ENCODE measurements at places on chromosomes 13 and 19. TPM values are rescaled to one million over a fixed set of nuclear protein-coding genes. Genes with fewer than 3 reads are reported as not detected.
A peak's percentile ranks its signal among the peaks of the same experiment; 100 is the strongest.

CEACAM3 gene
- not detected for total RNA-seq

ZNF135 gene
- total RNA-seq = not detected

CEACAM21 gene
- 16.6 TPM for total RNA-seq

FUT1 gene
- 0.27 TPM for total RNA-seq

MISP gene
- not detected for total RNA-seq

CD33 gene
- total RNA-seq = 14.3 TPM

DNA sequence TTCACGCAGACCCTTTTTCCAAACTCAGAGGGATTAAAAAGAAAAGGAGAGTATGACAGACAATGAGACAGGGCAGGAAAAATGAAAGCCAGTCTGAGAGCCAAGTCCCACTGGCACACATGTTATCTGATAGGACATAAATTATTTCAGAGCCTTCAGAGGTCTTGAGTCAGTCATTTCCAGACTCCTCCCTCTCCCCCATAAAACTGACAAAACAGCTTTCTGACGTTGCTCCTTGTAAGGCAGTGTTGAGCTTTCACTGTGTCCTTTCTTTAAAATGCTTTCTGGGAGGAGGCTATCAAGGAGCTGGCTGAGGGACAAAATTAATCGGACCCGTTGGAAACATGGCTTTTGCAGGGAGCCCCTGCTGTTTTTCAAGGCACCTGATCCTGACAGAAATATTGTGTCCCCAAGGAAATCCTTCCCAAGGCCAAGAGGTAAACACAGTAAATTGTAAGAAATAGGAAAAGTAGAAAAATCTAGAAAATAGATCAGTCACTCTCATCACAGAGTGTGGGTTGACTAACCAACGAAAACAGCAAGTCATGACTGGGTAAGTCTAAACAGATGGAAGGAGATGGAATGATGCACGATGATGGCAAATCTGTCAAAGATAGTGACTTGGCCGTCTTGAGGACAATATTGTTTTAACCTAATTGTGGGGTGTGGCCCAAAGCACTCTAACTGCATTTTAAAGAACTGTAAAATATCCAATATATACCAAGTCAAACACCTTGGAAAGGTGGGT, 89.7 kb downstream of the DCT start:
- DNase-seq = no peak
- H3K36me3 ChIP-seq = no peaks in the 10 kb centered on the region
- no peaks in the 10 kb centered on the region for H3K4me1 ChIP-seq
- no peaks in the 10 kb centered on the region for H3K27me3 ChIP-seq
- no peak overlapping the region for H3K4me3 ChIP-seq

GRCh38 chr13:93227280-93227877, 772 bp downstream of the GPC6 start:
- no peak overlapping the region for H3K27ac ChIP-seq
- DNase-seq = no peak
- no peak overlapping the region for H3K4me3 ChIP-seq
- H3K4me1 ChIP-seq = peaks cover 5% of the 10 kb centered on the region

GRCh38 chr19:29495091-29495490, 30.7 kb upstream of the VSTM2B start:
- no peak overlapping the region for H3K4me3 ChIP-seq
- H3K27ac ChIP-seq = no peak overlapping the region
- no peak for DNase-seq
- H3K4me1 ChIP-seq = no peaks in the 10 kb centered on the region

DNA sequence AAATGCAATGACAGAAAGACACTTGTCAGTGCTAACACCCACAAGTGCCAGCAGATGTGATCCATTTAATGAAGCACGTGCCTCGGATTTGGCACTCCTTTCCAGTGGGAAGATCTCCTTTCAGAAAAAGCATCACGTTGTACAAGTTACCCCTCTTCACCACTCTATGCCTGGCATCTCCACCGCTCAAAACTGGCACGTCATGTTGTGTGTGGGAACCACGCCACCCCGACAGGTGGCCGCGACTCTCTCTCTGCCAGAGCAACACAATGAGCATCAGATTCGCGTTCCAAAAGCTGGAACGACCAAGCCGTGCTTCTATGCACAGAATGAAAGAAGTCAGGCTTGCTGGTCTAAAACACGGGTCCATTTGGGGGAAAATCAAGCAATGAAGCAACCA, 24.3 kb downstream of the TMTC4 start:
- no peaks in the 10 kb centered on the region for H3K4me1 ChIP-seq
- no peak for DNase-seq
- H3K27me3 ChIP-seq = no peaks in the 10 kb centered on the region
- peaks cover 28% of the 10 kb centered on the region for H3K36me3 ChIP-seq
- no peak overlapping the region for H3K27ac ChIP-seq

DNA sequence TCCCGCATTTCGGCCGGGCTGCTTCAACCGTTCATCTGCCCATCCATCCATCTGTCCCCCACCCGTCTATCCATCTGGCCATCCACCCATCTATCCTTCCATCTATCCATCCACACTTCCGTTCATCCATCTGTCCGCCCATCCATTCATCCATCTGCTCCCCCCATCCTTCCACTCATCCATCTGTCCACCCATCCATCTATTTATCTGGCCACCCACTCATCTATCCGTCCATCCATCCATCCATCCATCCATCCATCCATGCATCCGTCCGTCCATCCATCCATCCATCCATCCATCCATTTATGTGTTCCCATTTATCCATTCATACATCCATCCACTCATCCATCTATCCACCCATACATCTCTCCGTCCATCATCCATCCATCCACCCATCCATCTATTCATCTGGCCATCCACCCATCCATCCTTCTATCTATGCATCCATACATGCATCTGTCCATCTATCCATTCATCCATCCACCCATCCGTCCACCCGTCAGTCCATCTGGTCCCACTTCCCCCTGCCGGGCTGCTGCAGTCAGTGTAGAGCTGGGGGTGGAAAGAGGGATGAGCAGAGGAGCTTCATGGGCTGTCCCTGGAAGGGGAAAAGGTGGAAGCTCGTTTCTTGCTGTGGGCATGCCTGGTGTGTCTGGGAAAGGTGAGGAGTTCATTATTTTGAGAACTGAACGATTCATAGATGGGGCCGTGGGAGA, 722 bp downstream of the HSD11B1L start:
- H3K27ac ChIP-seq = peak overlapping the region; percentile 59
- peaks cover 17% of the 10 kb centered on the region for H3K4me1 ChIP-seq
- no peak for DNase-seq
- no peaks in the 10 kb centered on the region for H3K27me3 ChIP-seq

GRCh38 chr13:36057041-36057440, 74.1 kb downstream of the DCLK1 start:
- DNase-seq = no peak
- H3K4me1 ChIP-seq = no peaks in the 10 kb centered on the region
- no peaks in the 10 kb centered on the region for H3K27me3 ChIP-seq
- H3K27ac ChIP-seq = no peak overlapping the region

DNA sequence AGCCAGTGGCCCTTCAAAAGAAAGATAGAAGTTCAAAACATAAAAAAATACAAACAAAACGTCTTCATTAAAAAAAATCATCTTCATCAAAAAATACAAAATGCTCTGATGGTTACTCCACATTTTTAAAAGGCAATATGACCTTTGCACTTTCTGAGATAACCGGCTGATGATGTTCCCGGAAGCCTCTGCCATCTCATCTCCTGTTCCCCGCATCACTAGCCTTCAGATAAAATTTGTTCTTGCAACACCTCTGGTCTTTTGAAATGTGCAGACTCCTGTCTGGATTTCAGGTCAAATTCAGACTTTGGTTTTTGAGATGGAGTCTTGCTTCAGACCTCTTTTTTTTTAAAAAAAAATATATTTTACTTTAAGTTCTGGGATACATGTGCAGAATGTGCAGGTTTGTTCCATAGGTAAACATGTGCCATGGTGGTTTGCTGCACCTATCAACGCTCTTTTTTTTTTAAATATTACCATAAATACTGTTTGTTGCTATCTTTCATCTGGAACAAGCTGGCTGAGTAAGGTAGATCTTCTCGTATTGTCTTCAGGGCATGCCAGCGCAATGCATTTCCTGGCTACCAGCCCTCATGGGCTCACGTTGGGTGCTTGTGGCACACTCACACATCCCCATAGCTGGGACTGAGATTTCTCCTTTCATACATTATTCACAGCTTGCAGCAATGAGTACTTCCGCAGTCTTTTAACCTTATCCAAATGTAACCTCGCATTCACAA, 418.9 kb upstream of the ARGLU1 start:
- H3K27me3 ChIP-seq = no peaks in the 10 kb centered on the region
- H3K36me3 ChIP-seq = no peaks in the 10 kb centered on the region

GRCh38 chr19:50599427-50599826, 31.2 kb upstream of the LRRC4B start:
- H3K4me3 ChIP-seq = no peak overlapping the region
- no peak overlapping the region for H3K27ac ChIP-seq
- peaks cover 2% of the 10 kb centered on the region for H3K4me1 ChIP-seq
- no peaks in the 10 kb centered on the region for H3K36me3 ChIP-seq
- peaks cover 6% of the 10 kb centered on the region for H3K27me3 ChIP-seq

GRCh38 chr19:18161636-18162002, 8.7 kb downstream of the PIK3R2 start:
- H3K4me1 ChIP-seq = peaks cover 2% of the 10 kb centered on the region
- no peak for DNase-seq
- H3K27ac ChIP-seq = no peak overlapping the region

DNA sequence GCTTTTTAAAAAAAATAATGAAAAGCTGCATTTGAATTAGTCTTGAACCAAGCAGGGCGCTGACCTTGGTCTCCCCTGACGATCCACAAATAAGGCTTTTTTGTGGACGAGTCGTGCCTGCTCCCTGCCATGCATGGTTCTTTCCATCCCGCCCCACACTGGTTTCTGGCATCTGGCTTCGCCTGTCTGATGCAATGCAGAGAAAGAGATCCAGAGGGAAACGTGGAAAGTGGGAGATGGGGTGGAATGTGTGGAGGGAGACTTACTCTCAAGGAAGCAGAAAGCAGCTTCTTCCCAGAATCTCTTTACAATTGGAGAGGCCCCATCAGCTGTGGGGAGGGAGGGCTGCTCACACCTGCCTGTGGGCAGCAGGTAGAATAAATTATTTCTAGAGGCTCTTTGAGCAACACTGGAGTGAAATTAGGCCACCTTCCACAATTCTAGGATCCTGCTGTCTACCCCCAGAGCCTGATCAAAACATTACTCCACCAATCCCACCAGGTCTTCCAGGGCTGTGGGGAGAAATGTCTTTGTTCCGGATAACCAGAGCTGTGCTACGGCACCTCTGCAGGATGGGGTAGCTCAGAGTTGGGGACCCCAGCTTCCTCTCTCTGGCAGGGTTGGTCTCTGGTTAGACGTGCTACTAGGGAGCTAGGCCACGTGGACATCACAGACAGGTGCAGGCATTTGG, 183.5 kb downstream of the UQCRFS1 start:
- no peaks in the 10 kb centered on the region for H3K36me3 ChIP-seq
- no peaks in the 10 kb centered on the region for H3K4me1 ChIP-seq
- H3K4me3 ChIP-seq = no peak overlapping the region

DNA sequence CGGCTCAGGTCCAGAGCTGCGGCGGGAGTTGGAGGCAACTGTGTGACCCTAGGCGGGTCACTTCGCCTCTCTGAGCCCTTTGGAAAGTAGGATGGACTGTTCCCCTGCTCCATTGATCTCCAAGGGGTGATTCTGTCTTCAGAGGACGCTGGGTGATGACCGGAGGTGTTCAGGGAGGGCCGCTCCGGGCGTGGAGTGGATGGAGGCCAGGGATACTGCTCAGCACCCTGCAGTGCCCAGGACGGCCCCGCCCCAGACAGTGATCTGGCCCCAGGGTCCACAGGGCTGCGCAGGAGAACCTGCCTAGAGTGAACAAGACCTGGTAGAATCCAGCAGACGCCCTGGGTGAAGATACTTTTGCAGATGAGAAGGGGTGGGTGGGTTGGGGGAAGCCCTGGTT, 7.0 kb downstream of the NCLN start:
- peaks cover 12% of the 10 kb centered on the region for H3K4me1 ChIP-seq
- no peak for DNase-seq
- H3K36me3 ChIP-seq = peaks cover 22% of the 10 kb centered on the region
- H3K4me3 ChIP-seq = no peak overlapping the region
- H3K27me3 ChIP-seq = no peaks in the 10 kb centered on the region

DNA sequence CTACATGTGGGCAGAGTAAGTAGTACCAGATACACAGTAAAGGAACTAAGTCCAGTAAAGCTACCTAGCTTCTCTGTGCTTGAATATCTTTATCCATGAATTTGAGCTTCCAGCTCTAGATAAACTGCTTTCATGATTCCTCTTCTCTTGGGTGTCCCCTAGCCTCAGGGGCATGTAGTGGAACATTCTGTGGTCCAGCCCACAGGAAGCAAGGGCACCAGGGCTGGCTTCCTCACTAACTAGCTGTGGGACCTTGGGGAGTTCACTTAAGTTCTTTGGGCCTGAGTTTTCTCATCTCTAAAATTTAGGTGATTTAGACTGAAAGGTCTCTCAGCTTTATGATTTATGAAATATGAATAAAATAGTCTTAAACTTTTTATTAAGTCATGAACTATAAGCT, 185.7 kb downstream of the KATNAL1 start:
- no peak overlapping the region for H3K4me3 ChIP-seq
- peaks cover 34% of the 10 kb centered on the region for H3K4me1 ChIP-seq
- H3K36me3 ChIP-seq = no peaks in the 10 kb centered on the region
- peaks cover 2% of the 10 kb centered on the region for H3K27me3 ChIP-seq
- DNase-seq = no peak

DNA sequence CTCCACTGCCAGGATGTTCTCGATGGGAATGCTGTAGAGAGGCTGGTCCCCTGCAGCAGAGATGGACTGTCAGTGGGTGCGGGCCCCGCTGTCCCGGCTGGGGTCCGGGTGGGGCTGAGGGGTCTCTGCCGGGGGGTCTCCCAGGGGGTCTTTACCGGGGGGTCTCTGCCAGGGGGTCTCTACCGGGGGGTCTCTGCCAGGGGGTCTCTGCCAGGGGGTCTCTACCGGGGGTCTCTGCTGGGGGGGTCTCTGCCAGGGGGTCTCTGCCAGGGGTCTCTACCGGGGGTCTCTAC, 25.7 kb upstream of the C13orf46 start:
- H3K27me3 ChIP-seq = no peaks in the 10 kb centered on the region
- DNase-seq = no peak
- no peaks in the 10 kb centered on the region for H3K4me1 ChIP-seq

GRCh38 chr13:44710576-44710975, 134.4 kb upstream of the TSC22D1 start:
- H3K27ac ChIP-seq = no peak overlapping the region
- H3K27me3 ChIP-seq = peaks cover 15% of the 10 kb centered on the region
- no peaks in the 10 kb centered on the region for H3K36me3 ChIP-seq

DNA sequence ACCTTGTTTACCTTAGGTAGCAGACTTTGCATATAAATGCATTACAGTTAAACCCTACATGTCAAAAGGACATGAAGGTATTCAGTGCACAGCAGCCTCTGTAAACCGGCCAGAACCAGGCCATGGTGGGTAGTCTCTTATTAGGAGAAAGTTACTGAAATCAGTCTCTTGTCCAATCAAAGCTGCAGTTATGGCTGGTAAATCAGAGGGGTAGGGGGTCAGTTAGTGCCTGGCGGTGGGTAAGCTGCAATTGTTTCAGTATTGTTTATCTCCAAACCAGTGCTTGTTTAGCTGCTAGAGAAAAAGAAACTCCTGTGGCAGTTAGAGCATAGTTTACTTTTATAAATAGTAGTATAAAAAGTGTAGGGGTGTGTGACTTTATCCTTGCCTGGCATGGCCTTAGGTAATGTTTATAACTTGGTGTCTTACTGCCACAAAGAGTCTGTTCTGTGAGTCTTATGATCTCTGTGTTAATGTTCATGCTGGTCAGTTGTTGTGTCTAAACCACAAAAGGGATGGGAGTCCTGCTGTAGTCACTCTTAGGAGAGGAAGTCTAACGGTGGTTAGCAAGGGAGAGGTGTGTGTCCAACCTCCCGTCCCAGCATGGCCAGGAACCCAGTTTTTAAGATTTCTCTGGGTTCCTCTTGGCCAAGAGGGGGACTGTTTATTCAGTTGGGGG, 28.0 kb downstream of the CHST8 start:
- no peak for DNase-seq
- H3K4me1 ChIP-seq = no peaks in the 10 kb centered on the region
- H3K4me3 ChIP-seq = no peak overlapping the region
- peaks cover 1% of the 10 kb centered on the region for H3K27me3 ChIP-seq
- no peak overlapping the region for H3K27ac ChIP-seq
